ENCODE measurements at places on chromosomes 1 and 21.

GRCh38 chr1:208044589-208045462, 133.9 kb upstream of the CD34 start:
- no peak for DNase-seq

DNA sequence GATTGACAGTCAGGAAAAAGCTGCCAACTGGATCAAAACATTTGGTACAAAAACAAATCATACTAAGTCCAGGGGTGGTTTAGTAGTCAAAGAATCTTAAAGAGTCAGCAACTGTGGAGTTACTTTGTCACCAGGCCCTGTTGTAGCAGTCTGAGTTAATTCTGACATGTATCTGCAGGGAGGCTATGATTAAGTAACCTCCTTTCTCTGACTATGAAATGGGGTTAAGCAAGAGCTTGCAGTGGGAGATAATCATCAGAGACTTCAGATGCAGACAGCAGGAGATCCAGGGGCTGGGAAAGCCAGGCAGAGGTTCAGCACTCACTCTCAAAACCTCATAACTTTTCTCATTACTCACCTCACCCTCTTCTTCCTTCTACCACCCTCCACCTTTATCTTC, 99.2 kb upstream of the BTG3 start:
- DNase-seq = no peak

GRCh38 chr21:38679534-38679933, 126.2 kb upstream of the ETS2 start:
- DNase-seq = no peak

DNA sequence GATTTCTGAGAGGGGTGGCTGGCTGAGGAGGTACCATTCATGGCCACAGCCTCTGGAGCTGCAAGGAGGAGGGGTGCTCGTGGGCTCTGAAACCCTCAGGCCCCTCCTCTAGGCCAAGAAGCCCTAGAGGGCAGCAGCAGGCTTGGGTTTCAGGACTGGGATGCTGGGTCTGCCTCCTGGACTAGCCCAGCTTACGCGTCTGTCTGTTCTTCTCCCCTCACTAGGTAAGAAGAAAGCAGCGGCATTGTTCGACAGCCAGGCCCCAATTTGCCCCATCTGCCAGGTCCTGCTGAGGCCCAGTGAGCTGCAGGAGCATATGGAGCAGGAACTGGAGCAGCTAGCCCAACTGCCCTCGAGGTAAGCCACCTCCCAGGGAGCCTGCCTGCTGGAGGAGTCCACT, 60.3 kb downstream of the TMEM53 start:
- DNase-seq = no peak

DNA sequence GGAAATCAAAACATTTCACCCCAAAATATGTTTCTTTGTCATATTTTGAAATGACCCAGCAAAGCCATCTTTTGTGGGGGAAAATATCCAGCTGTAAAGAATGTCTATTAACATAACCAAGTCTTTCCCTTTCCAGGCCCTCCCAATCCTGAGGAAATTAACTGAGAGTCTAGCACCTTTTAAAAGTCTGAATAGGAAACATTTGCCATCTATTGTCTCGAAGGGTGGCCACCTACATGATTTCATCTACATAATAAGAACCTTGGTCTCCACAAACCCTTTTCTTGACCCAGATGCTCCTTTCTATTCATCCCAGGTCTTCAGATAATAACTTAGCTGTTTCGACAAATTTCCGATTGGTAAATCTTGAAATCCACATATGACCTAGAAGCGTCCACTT, 5.4 kb upstream of the MT1HL1 start:
- DNase-seq = no peak

- DNase-seq = no peak
Measured at GRCh38 chr1:160576390-160576789, 2.9 kb downstream of the CD84 start.

GRCh38 chr1:20143318-20143717, 4.2 kb downstream of the PLA2G2F start:
- no peak for DNase-seq

GRCh38 chr1:77371396-77371795, 89.6 kb downstream of the AK5 start:
- no peak for DNase-seq

DNA sequence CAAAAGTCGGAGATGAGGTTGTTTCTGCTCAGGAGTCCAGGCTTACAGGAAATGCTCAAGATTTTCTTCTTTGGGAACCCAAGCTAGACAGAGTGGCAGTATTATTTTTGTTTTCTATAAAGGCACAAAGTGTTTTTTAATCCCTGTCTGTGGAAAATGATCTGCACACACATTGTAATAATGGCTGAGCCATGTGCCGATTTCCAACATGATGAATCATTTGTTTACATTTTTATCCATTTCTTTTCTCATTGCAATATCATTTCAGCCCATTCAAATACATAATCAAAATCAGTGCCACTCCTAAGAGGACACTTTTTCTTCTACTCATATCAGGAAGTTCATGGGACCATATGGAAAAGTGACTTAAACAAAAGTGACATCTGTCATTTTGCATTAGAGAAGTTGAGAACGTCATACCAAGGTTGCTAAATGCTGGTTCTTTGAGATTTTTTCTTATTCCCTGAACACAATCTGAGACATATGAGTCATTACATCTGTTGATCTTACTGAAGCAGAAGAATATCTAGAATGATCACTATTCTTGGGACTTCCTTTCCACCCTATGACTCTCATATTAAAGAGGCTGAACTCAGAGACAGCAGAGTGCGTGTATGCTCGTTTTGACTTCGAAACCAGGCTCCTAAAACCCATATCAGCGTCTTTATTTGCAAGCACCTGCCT, 44.9 kb downstream of the ACTA1 start:
- DNase-seq = no peak

DNA sequence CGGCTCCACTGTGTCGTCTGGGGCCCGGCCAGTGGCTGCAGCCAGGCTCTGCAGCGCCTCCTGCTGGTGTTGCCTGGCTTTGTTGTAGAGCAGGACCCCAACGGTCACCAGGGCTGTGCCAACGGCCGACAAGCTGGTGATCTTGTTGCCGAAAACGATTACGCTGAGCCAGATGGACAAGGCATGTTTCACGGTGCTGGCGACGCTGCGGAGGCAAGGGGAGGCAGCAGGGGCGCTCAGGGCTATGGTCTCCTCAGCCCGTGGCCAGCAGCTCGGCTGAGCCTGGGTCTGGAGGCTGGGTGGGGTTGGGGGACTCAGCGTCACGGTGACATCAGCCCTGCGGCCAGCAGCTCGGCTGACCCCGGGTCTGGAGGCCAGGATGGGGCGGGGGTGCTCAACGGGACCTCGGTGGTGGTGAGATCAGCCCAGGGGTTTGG, 7.0 kb upstream of the CDK11B start:
- no peak for DNase-seq

- no peak for DNase-seq
Measured at GRCh38 chr1:58508629-58509028, 37.9 kb downstream of the OMA1 start.

GRCh38 chr1:233935297-233935868, 30.9 kb downstream of the SLC35F3 start:
- no peak for DNase-seq

GRCh38 chr1:117232531-117232930, 21.8 kb upstream of the VTCN1 start:
- DNase-seq = no peak

DNA sequence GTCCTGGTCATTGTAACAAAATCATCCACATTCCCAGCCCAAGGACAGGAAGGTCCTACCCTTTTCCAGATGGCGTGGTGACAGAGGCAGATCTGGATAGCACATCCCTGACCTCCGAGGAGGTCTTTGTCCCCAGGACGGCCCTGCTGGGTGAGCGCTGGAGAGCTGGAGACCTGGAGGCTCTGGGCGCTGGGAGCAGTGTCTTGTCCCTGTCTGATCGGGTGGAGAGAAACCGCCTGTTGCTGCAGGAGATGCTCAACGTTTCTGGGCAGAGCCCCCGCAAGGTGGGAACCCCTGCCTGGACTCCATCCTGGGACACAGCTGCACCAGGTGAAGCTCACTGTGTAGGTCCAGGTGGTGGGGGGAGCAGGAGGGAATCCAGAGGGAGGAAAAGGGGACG, 4.1 kb downstream of the KIAA1614 start:
- DNase-seq = no peak

GRCh38 chr1:186829686-186830587, 1.2 kb downstream of the PLA2G4A start:
- DNase-seq = no peak

DNA sequence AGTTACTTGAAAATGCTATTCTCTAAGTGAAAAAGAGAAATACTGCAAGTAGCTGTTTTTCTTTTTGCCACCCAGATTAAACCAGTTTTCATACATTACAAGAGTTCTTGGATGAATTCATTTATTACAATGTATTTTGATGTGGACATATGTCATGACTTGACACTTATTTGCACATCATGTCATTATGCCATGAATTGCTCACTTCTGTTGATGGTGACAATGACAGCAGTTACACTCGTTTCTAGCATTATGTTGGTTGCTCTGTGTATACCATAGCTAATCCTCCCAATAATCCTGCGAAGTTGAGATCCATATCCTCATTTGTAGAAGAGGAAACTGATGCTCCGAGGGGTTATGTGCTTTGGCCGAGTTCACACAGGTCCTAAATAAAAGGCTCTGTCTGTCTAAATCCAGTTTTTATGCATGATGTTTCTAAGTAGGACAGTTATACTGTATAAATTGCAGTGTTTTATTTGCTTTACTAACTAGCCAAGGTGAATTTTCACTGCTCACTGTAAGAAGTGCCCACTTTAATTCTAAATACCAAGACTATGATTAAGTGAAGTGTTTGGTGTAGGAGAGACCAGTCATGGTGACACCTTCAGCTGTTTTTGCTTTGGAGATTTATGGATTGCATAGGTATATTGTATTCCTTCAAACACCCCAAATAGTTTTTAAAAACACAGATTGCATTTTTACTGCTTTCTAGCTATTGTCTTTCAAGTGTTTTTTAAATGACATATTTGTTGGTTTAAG, 56.7 kb downstream of the PRDM2 start:
- DNase-seq = no peak

DNA sequence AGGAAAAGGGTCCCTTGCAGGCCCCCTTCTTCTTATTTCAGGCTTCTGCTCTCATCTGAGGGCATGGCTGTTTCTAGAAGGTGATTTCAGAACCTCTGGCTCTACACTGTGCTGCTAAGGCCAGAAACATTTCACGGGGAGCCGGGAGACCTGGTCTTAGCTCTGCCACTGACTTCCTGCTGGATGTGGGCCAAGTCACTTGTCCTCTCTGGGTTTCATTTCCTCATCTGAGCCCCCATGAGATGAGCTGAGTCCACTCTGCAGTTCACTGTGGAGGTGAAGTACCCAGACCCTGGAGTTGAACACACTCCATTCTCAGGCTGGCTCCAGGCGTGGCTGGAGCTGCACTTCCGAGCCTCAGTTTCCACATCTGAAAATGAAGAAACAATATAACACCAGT, 2.1 kb downstream of the PADI1 start:
- no peak for DNase-seq

DNA sequence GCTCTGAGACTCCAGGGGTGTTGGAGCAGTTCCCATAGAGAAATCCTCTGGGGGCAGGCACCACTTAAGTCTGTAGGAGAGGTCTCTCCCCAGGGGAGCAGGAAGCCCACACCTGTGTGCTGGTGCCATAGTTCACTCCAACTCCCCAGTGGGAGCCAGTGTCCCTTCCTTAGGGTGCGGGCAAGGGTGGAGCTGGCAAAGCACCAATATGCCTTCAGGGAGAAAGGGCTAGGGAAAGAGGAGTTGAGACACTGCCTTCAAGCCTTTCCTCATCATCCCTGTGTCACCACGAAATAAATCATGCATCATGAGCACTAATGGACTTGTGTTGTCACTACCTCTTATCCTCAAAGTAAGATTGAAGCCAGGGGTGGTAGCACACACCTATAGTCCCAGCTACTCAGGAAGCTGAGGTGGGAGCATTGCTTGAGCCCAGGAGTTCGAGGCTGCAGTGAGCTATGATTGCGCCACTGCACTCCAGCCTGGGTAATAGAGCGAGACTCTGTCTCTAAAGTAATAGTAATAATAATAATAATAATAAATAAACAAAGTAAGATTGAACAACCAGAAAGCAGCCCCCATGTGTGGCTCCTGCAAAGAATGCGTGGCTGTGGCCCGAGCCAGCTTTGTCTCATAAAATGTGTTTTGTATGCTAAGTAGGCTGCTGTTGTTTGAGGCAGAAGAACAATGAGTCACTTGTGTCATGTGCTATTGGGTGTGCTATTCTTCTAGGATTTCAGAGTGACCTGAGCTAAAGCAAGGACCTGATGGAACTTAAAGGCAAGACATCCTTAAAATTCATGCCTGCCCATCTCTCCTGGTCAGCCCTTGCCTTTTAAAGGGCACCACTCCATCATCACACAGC, 6.7 kb upstream of the TIE1 start:
- no peak for DNase-seq

DNA sequence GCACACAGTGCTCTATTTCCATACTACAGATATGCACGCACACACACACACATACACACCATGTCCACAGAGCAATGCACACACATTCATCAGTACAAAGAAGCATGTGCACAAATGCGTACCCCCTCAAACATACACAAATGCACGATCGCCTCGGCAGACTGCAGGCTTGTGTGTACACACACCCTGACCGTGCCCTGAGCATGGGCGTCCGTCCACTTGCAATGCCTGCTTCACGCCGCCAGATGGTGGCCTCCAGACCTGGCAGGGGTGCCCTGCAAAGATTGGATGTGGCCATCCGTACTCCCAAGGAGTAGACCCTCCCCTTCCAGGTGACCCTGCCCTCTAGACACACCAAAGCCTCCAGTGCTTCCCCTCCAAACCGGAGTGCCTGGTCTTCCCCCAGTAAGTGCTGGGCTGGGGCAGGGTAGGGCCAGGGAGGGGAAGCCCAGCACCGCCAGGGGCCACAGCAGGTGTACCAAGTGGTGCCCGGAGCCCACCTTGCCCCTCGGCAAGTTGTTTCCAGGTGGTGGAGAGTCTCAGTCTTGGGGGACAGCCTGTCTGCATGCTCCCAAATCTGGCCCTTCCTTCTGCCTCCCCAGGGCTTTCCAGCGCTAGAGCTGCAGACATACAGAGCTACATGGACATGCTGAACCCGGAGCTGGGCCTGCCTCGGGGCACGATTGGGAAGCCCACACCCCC, 20.6 kb downstream of the ESPN start:
- DNase-seq = no peak

GRCh38 chr21:15742052-15742670, 12.4 kb downstream of the USP25 start:
- no peak for DNase-seq

- DNase-seq = no peak
Measured at GRCh38 chr1:70675737-70676156, 264.7 kb downstream of the CTH start.

GRCh38 chr1:162283657-162284056, 93.0 kb downstream of the SPATA46 start:
- DNase-seq = no peak
